ENCODE measurements at places on chromosomes 6 and 20.

DNA sequence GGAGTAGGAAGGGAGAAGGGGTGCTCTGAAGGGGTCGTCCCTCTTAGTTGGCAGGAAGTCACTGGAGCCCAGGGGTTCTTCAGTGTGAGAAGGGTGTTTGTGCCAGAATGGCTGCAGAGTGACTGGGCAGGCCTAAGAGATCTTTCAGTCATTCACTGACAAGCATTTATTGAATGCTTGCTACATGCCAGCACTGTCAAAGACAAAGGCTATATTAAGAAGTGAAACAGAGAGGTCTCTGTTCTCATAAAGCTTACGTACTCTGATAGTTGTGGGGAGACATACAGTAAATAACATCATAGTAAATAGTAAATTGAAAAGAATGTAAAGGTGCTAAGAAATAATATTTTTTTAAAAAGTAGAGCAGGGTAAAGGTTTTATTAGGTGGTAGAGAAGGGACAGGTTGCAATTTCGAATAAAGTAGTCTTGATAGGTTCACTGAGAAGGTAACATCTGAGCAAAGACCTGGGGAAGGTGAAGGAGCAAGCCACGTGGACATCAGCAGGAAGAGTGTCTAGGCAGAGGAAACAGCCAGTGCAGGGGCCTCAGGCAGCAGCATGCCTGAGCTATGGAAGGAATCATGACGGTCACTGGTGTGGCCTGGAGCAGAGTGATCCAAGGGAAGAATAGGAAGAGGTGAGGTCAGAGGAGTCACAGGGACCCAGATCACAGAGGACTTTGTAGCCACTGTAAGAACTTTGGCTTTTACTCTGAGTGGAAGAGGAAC lies 36.3 kb upstream of the RNF8 start:
- no peak overlapping the region for H3K4me3 ChIP-seq
- no peaks in the 10 kb centered on the region for H3K27me3 ChIP-seq
- H3K36me3 ChIP-seq: no peaks in the 10 kb centered on the region

- H3K27me3 ChIP-seq: peaks cover 9% of the 10 kb centered on the region
- H3K4me3 ChIP-seq: peak overlapping the region; percentile 22
- no peak for DNase-seq
Measured at GRCh38 chr20:63499338-63499969, 571 bp upstream of the EEF1A2 start.

DNA sequence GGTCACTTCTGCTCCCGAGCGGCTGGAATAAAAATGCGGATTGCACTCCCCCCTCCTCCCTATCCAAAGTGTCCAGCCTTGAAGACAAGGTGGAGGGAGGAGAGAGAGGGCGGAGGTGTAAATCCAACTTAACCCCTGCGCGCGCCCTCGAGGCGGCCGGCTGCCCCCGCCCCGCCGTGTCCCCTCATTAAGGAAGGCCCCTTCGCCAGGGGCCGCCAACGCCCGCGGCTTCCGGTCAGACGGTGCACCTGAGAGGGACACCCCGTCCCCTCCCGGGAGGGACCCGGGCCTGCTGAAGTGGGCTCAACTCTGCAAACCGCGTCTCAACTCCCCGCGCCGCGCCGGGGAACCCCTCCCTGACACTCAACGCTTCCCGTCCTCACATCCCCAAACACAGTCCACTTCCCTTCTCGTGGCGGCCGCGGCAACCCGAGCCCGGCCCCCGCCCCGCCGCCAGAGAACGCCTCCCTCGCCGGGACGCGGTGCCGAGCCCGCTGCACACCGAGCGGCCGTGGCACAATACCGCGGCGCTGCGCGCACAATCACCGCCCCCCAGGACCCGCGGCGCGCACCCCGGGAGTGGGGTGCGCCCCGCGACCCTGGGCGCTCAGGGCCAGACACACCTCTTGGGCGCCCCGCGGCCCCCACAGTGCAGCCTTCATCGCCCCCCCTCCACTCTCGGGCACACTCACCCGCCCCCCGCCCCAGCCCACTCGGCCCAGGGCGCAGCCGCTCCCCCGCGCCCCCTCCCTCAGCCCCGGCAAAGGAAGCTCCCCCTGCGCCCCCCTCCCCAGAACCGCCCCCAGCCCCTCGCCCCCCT lies 102.5 kb downstream of the NOL4L start:
- no peaks in the 10 kb centered on the region for H3K4me1 ChIP-seq
- peak overlapping the region; percentile 68 for H3K4me3 ChIP-seq
- no peaks in the 10 kb centered on the region for H3K36me3 ChIP-seq
- H3K27me3 ChIP-seq: no peaks in the 10 kb centered on the region
- DNase-seq: no peak

DNA sequence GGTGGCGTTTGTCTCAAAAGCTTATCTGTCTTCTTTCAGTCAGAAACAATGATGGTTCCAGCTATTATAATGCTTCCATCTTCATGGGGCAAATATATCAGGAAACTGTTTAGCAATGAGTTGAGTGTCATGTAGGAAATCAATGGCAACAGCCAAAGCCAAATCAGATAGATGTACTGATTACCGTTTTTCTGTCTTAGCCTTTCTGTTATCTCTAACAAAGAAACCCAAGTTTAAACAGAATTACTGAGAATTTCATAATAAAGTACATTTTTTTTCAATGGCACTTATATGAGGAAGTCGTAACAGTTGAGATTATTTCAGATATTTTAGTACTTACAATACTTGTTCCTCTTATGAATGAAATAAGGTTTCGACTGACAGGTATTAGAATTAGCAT lies 1.2 kb downstream of the NOX3 start:
- no peaks in the 10 kb centered on the region for H3K36me3 ChIP-seq
- H3K27ac ChIP-seq: no peak overlapping the region
- no peaks in the 10 kb centered on the region for H3K27me3 ChIP-seq
- H3K4me1 ChIP-seq: no peaks in the 10 kb centered on the region

DNA sequence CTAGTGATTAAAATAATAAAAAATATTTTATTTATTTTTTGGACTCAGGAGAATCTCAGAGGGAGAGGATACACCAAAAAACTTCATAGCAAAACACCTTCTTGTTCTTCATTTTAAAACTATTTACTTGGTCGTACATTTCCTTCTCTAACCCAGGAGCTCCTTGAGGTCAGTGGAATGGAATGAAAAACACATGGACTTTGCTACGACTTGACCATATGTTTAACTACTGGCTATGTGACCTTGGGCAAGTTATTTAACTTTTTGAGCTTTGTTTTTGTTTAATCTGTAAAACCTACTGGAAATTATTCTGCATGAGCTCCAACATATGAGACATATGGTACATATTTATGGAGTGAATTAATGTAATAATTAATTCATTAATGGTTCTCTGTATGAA lies 1005.5 kb upstream of the CITED2 start:
- no peak for DNase-seq
- no peaks in the 10 kb centered on the region for H3K27me3 ChIP-seq
- H3K36me3 ChIP-seq: no peaks in the 10 kb centered on the region
- H3K27ac ChIP-seq: no peak overlapping the region

- peak overlapping the region; percentile 94 for H3K27ac ChIP-seq
- no peaks in the 10 kb centered on the region for H3K27me3 ChIP-seq
- no peaks in the 10 kb centered on the region for H3K36me3 ChIP-seq
- no peak for DNase-seq
Measured at GRCh38 chr6:111521497-111522270, 38.7 kb upstream of the REV3L start.

DNA sequence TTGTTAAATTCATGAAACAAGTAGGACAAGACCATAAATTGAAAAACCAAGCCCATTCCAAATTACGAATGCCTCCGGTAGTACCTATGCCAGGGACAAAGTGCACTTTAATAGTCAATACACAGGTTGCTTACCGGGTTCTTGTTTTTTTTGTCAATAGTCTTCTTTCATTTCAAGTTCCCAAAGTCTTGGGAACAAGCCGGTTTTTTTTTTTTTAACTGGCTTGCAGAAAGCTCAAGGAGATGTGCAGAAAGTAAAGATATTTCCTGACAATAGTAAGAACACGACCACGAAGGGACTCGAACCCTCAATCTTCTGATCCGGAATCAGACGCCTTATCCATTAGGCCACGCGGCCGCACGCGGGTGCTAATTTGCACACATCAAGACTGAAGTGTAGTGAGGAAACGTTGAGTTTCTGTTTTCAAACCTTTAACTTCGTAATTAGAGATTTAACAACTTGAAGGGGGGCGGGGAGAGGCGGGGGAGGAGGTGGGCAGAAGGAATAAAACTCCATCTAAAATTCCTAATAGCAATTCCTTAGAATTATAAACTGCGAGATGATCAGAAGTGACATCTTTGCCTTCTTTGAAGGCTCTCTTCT lies 181.0 kb downstream of the TRIM27 start:
- no peaks in the 10 kb centered on the region for H3K36me3 ChIP-seq
- no peak overlapping the region for H3K4me3 ChIP-seq

DNA sequence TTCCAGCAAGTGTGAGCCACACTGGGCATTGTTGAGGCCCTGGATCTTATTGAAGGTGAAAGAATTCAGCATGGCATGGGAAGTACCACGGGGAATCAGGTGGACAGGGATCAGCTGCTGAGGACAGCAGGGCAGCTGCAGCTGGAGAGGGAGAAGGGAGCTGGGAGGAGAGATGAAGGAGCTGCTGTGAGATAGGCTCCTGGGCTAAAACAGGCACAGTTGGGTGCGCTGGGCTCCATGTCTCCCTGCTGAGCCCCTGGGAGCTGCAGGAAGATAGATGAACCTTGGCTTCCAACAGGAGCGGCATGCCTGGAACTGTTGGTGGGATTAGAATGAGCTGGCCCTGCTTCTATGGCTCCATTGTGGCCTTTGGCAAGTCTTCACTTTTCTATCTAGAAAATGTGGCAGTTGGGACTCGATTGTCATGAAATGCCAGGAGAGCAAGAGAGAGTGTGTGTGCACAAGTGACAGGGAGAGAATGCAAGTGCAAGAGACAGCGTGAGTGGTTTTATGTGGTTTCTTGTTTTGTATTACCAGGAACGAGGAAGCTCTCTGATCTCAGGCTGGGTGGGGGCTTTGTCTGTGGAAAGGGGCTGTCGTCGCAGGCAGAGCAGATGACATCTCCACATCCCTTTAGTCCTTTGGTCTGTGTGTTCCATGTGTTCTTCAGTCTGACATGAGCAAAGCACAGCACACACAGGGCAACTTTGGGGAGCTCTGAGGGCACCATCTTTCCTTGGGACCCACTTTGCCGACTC lies 20.4 kb downstream of the SNPH start:
- no peak overlapping the region for H3K27ac ChIP-seq
- no peaks in the 10 kb centered on the region for H3K36me3 ChIP-seq
- H3K4me1 ChIP-seq: no peaks in the 10 kb centered on the region
- H3K4me3 ChIP-seq: no peak overlapping the region

DNA sequence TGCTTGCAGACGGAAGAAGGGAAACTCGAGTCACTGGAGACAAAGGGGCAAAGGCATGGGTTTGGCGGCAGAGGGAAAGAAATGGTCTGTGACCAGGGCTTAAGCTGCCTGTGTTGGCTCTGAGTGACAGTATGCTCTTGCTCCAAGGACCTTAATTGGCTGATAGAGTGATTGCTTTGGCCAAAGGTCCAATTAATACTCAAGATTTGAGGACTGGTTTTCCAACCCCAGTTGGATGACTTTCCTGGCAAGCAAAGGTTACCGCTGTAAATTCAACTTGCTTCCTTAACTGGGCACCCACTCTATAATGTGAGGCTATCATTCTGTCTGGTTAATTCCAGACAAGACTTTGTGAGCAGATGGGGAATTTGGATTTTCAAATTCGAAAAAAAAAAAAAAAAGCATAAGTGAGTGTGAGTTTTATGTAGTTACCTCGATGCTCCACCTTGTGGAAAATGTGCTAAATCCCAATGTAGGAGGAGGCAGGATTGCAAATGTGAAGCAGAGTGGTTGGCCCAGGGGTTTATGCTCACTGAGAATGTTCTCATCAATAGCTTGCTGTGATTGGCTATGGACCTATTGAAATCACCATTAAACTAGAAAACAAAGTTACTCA lies 150.7 kb upstream of the GMDS start:
- no peaks in the 10 kb centered on the region for H3K36me3 ChIP-seq
- no peak for DNase-seq
- H3K4me1 ChIP-seq: no peaks in the 10 kb centered on the region
- H3K27ac ChIP-seq: no peak overlapping the region

- H3K27ac ChIP-seq: no peak overlapping the region
- no peak overlapping the region for H3K4me3 ChIP-seq
- H3K27me3 ChIP-seq: no peaks in the 10 kb centered on the region
- DNase-seq: no peak
- H3K4me1 ChIP-seq: no peaks in the 10 kb centered on the region
Measured at GRCh38 chr6:162845972-162846371, 118.2 kb downstream of the PACRG start.

DNA sequence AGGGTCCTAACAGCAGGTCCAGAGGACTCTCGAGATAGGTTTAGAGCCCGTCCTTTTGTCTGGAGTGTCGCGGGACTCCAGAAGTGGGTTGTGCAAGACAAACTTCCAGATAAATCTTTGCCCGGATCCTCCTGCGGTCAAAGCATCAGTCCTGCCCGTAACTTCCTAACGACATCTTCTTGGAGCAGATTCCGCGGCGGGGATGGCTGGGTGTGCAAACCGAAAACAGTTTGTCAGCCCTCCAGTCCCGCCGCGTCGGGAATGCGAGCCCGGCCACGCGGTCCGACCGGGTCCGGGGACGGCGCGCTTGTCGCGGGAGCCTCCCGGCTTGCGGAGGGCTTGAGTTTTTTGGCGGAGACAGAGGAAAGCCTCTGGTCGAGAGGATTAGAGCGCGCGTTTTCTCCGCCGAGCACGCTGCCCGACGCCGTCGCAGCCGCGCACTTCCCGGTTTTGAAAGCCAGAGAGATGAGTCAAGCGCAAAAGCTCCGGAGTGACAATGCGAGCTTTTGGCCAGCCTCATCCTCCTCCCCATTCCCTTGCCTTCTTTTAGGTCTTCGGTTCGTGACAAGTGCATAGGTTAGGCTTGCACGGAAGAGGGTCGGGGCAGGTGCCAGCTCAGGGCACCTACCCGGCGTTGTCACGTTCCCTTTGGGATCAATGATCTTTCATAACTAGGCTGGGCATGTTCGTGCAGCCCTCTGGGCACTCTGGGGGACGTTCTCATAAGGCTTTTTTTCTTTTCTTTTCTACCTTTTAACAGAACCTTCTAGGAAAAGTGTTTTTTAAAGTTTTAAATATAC lies 91.3 kb upstream of the PRDM1 start:
- H3K27ac ChIP-seq: peak overlapping the region; percentile 87
- H3K36me3 ChIP-seq: no peaks in the 10 kb centered on the region
- H3K27me3 ChIP-seq: no peaks in the 10 kb centered on the region
- DNase-seq: peak; percentile 59
- peak overlapping the region; percentile 64 for H3K4me3 ChIP-seq
- H3K4me1 ChIP-seq: no peaks in the 10 kb centered on the region

DNA sequence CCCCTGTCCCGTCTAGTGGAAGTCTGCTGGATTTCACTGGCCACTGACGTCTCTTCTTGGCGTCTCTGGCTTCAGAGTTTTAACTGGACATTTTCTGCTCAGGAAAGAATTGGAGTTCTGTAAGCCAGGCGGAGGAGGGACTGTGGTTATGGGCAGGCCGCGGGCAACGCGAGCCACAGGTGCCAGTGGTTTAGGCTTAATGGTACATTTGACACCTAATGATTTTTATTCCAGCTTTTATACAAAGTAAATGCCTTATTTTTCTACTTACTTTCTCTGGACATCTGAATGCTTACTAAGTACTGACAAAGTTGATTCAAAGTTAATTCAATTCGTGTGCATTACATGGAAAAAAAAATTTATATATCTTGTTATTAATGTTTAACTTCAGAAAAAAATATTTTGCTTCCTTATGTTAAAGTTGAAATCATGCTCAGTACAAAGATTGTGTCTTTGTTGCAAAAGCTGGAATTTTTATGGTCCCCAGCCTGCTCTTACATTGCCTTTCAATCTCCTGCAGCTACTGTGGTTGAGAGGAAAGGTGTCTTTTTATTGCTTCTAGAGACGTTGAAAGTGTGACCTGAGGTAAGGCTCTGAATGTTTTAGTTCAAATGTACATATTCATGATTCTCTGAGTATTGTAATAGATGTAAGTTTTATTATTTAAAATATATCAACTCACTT lies 231.0 kb downstream of the SMOC2 start:
- no peak overlapping the region for H3K4me3 ChIP-seq
- H3K27ac ChIP-seq: no peak overlapping the region
- H3K4me1 ChIP-seq: no peaks in the 10 kb centered on the region
- DNase-seq: no peak
- H3K27me3 ChIP-seq: no peaks in the 10 kb centered on the region
